ENCODE measurements at places on chromosomes 7 and 10.

GRCh38 chr7:150988230-150989226, 2.3 kb upstream of the NOS3 start:
- peak; percentile 72 for DNase-seq

DNA sequence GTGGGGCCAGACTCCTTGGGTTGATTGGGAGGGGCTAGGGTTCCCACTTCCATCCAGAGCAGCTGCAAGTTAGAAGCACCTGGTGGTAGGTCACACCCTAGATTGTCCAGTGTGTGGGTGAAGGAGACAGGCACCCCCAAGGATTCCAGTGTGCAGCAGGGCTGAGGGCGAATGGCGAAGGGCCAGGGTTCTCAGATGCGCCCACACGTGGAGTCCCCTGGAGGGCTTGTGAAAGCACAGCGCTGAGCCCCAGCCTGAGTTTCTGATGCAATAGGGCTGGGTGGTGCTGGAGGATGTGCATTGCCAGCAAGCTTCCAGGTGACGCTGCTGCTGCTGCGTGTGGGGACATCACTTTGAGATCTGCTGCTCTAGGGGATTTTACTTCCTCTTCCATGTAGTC, 25.4 kb downstream of the TBATA start:
- DNase-seq, result no peak

DNA sequence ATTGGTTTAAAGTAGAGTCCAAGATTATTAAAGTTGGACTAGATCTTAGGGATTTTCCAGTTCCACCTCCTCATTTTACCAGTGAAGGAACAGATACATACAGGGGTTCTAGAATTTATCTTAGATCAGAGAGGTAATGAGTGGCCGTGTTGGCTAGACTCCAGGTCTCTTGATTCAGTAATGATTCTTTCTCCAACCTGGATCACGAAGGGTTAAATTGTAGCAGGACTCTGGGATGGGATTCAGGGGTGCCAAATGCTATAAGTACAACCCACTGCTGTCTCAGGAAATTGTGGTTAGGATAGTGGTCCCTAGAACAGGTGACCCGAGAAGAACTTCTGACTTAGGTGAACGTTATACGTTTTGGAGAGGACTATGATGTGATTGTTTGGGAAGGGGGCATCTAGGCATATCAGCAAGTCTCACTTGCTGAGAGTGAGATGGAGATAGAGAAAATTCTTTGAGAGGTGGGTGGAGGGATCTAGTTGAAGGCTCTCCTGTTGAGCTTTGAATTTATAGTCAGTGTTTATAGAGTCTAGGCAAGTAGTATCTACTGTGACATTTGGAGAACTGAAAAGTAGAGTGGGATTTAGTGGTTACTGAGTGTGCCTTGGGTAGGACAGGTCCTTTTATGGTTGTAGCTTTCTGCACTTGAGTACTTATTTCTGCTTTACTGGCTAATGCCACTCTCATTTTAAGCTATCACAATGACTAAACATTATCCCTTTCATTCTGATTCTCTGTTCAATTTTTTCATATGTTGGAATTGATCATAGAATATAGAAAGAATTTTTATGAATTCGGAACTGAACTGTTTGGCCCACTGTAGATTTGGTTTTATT, 58.3 kb downstream of the ST7 start:
- DNase-seq, result no peak

DNA sequence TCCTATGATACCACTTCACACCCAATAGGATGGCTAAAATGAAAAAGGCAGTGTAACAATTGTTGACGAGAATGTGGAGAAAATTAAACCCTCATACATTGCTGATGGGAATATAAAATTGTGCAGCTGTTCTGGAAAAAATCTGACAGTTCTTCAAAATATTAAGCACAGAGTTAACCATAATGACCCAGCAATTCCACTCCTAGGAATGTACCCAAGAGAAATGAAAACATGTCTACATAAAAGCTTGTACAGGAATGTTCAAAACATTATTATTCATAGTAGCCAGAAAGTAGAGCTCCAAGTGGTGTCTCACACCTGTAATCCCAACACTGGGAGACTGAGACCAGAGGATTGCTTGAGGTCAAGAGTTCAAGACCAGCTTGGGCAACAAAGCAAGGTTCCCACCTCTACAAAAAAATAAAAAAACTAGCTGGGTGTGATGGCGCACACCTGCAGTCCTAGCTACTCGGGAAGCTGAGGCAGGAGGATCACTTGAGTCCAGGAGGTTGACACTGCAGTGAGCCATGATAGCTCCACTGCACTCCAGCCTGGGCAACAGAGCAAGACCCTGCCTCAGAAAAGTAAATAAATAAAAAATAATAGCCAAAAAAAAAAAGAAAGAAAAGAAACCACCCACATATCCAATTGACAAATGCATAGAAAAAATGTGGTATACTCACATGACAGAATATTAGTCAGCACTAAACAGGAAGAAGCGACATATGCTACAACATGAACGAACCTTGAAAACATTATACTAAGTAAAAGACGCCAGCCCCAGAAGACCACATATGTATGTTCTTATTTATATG, 5.0 kb downstream of the RHEB start:
- no peak for DNase-seq

DNA sequence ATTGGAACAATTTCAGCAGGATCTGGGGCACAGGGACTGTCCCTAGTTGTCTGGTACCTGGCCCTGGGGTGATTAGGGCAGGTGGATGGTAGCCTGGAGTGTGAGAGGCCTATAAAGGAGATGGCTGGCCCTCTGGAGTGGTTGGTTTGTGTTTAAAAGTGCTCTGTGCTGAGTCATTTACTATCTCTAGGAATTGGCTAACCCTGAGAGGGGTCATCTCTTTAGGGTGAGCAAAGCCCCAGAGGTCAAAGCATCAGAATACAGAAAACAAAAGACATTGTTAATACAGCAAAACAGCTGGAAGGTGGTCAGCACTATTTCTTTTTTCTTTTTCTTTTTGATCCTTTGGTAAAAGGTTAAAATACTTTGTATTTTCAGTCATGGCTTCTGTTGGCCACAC, 43.4 kb upstream of the BMPER start:
- DNase-seq, result no peak

GRCh38 chr7:92478095-92478494, 349 bp upstream of the ERVW-1 start:
- DNase-seq, result no peak

DNA sequence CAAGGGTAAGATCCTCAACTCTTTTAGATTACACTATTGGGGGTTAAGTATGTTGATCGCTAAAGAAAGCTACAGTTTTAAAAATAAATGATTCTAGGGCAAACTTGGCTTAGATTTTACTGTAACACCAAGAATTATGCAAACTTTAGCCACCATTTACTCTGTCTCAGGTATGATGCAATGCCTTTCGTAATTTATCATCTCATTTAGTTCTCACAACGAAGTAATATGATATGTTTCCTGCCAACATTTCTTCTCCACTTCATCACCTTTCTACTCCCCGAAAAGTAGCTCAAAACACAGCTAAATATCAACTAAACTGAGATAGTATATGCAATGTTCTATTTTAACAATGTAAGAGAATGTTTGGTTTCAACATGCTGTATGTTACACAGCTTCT, 21.1 kb downstream of the FAM133B start:
- no peak for DNase-seq

- DNase-seq, result no peak
Measured at GRCh38 chr10:120606051-120606764, 149.2 kb downstream of the PLPP4 start.

DNA sequence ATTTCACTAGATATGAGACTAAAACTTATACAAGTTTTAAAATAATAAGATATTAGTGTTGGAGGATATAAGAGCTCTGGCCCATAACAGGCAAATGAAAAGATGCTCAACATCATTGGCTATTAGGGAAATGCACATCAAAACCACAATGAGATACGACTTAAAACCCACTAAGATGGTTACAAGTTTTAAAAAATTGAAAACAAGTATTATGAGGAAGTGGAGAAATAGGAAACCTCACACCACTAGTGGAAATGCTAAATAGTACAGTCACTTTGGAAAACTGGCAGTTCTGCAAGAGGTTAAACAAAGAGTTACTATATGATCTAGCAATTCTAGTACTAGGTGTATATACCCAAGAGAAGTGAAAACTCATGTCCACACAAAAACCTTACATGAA, 17.2 kb downstream of the PANK1 start:
- no peak for DNase-seq

DNA sequence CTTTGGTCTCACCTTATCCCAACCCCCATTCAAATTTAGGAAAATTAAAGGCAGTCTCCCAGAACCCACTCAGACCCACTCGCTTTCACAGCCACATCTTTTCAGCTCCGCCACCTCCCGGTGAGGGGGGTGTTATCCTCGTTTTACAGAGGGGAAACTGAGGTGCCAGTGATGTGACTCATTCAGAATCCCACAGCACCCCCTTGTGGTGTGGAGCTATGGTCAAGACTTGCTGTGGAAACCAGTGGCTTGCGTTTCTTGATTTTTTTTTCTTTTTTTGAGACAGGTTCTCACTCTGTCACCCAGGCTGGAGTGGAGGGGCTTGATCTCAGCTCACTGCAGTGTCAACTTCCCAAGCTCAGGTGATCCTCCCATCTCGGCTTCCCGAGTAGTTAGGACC, 27.6 kb downstream of the SLC35G1 start:
- DNase-seq, result peak; percentile 7

Data from T-helper 9 cell (primary cell).